ENCODE measurements at places on chromosomes 3 and 15.

- no peak for DNase-seq
Measured at GRCh38 chr3:146259880-146260589, 9.1 kb upstream of the PLSCR4 start.

GRCh38 chr3:189172668-189173419 lies 1.1 kb downstream of the TPRG1 start:
- DNase-seq, result peak; percentile 28

- no peak for DNase-seq
Measured at GRCh38 chr15:98824595-98824994, 176.3 kb downstream of the IGF1R start.

GRCh38 chr3:171044384-171044783 lies 17.9 kb upstream of the SLC2A2 start:
- DNase-seq, result no peak

DNA sequence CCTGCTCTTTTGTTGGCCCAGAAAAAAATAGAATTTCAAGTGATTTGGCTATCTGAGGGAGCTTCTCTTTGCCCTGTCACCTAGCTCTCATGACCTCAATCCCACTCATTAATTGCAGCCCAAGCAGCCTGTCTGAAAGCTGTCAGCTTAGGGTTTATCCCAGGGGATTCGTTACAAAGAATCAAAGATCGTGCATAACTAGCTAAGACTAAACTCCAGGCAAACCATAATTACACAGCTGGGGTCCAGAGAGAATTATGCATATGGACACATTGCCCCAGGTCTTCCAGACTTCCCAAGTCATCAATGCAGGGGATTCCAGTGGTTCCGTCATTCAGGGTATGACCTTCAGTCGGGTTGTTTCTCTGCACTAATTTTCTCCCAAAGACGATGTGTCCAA lies 91.6 kb upstream of the CBLB start:
- no peak for DNase-seq

DNA sequence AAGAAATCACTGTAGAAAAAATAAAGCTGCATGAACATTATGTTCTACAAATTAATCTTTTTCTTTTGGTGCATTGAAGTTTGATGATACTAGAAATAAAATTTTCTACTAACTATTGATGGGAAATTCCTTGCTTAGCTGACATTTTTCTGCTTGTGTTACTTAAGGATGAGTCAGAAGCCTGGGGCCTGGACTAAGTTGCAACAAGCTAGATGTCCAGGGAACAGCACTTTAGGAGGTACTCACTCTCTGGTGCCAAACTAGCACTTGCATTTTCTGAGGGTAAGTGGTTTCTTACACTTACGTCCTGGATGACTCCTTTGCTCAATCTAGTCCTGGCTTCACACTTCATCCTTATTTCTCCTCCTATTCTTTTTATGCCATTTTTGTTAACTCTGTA lies 945.1 kb downstream of the IGSF11 start:
- DNase-seq, result no peak

DNA sequence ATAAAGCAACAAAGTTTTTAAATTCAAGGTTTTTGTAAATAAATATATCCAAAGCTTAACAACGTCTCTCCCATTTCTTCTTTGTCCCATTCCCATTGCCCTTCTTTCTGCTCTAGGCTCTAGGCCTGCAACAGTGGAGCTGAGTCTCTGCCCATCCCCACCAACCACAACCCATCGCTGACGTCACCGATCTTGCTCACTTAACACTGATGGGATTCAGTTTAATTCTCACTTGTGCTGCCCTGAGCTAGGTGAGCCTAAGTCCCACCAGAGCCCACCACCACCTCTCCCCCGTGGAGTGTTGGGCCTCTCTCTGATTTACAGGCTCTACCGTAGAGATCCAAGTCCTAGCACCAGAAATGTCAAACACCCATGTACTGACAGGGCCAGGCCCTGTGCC lies 61.3 kb upstream of the RAB6B start:
- no peak for DNase-seq

GRCh38 chr15:88644741-88645140 lies 5.9 kb downstream of the ISG20 start:
- DNase-seq, result peak; percentile 3

DNA sequence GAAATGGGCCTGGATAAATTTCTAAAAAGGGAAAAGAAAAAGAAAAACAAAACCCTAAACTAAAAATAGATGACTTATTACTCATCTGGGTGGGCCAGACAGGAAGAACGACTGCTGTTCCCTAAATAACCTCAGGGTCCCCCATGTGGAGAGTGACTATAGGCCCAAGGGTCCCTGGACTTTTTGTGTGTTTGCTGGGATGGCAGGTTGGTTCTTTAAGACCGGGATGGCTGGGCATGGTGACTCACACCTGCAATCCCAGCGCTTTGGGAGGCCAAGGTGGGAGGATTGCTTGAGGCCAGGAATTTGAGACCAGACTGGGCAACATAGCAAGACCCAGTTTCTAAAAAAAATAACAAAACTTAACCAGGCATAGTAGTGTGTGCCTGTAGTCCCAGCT lies 43.8 kb upstream of the TRA2B start:
- DNase-seq, result no peak

GRCh38 chr3:160140756-160141155 lies 84.5 kb upstream of the C3orf80 start:
- peak; percentile 53 for DNase-seq

DNA sequence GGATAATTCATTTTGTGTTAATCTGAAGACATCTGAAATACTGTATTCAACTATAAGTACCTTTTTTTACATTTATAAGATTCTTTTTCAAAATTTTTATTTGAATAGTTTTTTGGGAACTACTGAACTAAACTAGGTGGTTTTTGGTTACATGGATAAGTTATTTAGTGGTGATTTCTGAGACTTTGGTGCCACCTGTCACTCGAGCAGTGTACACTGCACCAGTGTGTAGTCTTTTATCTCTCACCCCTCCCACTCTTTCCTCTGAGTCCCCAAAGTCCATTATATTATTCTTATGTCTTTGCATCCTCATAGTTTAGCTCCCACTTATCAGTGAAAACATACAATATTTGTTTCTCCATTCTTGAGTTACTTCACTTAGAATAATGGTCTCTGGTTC lies 57.6 kb downstream of the CD86 start:
- DNase-seq, result no peak

- no peak for DNase-seq
Measured at GRCh38 chr15:49423021-49423420, at the start of gene FGF7. FGF7 (plus strand) TSS chr15:49423242; CDS start chr15:49424298, 1,056 bp downstream.

DNA sequence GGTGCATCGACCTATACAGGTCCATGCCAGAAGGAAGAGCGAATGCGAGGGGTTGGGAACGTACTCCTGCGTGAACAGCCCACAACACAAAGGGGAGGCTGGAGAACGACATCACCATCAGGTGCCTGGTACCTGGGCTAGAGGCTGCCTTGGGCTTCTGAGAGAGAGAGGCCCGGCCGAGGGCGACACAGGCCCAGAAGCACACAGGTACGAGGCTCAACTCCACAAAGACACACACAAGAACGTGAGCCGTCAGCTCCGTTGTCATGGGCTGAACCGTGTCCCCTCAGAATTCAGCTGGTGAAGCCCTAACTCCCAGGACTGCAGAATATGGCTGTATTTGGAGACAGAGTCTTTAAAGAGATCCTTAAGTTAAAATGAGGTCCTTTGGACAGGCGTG lies 134.3 kb downstream of the ATP10A start:
- DNase-seq, result no peak

- no peak for DNase-seq
Measured at GRCh38 chr3:50608278-50608677, 3.3 kb downstream of the CISH start.

- DNase-seq, result no peak
Measured at GRCh38 chr15:74613089-74613952, 2.3 kb upstream of the CLK3 start.

GRCh38 chr15:100612539-100612938 lies 10.2 kb downstream of the ASB7 start:
- DNase-seq, result no peak

GRCh38 chr3:139716908-139717485 lies 39.2 kb upstream of the NMNAT3 start:
- no peak for DNase-seq

DNA sequence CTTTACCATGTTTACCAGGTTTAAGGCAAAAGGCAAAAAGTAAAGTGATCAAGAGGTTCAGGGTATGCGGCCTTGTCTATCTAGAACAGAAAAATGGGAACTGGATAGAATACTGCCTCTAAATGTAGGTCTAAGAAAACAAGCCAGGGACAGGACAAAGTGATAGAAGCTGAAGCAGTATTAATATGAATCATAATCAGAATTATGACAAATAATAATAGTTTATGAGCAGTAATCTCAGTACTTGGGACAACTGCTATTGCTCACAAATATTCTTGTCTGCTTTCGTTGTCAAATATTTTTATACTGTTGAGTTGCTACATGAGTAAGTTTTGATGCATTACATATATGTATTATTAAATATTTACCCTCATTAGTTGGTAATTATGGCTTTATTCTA lies 356.9 kb upstream of the RBMS3 start:
- DNase-seq, result no peak

DNA sequence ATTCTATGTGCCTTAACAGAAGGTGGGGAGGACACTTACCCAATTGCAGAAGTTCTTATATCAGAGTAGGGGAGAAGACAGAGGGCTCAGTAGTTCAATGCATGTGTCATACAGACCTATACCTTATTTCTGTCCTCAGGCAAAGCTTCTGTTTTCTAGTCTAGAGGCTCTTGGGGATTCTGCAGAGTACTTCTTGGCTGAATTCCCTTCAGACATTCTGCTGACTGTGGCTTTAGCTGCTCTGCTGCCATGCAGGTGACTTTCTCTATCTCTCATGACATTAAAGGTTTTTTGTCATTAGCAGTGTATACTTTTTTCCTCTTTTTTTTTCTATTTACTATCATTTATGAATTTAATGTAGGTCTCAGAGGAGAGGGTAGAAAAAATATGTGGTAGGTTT lies 172.8 kb upstream of the PLSCR5 start:
- DNase-seq, result no peak

DNA sequence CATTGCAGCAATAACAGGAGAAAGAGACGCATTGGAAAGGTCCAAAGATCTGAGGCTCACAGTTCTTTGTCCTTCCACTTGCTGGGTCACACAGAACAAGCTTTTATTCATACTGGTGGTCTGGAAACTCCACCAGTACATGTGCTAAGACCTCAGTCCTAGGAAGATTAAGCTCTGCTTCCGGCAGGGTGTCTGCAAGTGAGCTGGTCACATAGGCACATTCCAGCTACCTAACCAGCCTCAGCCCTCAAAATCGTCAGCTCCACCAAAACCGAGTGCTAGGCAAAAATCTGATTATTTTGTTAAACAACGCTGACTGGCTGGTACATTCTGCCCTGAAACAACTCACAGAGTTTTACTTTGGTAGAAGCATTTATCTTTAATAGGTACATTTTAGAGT lies 2.2 kb downstream of the ZBED2 start:
- no peak for DNase-seq

DNA sequence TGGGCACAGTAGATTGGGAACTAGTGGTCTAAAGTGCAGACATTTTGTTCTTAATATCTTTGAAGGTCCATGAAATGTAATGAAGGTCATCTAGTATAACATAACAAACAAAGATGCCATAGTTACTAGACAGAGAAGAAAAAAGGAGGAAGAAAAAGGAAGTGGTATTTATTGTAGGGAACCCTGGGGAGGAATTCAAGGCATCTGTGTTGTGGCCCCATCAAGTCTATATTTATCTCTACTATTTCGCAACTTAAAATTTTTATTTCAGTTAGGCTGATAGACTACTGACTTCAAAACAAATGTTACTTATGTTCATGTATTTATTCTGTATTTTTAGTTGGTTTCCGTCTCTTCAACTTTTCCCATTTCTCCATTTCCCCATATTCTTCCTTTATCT lies 48.9 kb upstream of the ZDHHC23 start:
- no peak for DNase-seq

DNA sequence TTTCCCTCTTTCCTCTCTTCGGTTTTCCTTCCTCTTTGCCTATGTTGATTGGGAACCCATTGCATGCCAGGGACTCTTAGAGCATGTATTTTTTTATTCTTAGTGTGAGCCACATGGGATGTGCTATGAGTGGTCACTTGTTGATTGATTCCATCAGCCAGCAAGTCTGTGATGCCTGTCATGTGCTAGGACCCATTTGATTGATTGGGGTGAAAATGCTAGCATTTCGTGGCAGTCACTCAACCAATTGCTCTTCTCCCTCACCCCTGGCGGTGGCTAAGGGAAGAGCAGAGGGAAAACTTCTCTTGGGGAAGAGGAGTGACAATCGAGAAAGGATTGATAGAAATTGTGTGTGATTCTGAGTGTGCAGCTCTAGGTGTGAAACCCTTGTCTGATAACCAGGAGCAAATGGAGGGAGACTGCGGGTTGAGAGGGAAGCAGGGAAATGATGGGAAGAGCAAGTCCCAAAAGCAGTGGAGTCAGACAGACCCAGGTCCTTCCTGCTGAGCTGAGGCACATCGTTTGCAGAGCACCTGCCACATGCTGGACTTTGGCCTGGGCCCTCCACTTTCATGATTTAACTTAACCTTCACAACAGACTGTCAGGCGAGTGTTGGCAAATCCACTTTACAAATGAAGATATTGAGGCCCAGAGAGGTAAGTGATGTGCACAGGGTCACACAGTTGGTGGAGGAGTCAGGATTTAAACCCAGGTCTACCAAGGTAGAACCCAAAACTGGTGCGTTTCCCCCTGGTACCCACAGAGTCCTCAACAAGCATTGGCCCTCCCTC lies 40.0 kb downstream of the SLC6A11 start:
- no peak for DNase-seq

DNA sequence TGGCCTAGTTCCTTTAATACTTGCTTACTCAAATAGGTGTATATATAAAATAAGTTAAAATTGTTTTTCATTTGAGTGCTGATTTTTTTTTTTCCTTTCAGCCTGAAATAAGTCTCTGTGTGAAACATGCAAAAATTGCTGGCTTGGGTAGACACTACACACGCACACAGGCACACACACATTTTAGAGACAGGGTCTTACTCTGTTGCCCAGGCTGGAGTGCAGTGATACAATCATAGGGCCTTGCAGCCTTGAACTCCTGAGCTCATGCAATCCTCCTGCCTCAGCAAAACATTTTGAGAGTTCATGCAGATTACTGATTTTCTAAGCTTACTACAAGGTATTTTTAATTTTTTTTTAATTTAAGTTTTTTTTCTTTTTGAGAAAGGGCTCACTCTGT lies 12.7 kb upstream of the RFC4 start:
- no peak for DNase-seq

- no peak for DNase-seq
Measured at GRCh38 chr15:63946524-63947065, 99.7 kb downstream of the DAPK2 start.

- DNase-seq, result no peak
Measured at GRCh38 chr3:42702066-42702951, at the start of gene HHATL. HHATL (minus strand) TSS chr3:42702798; CDS start chr3:42700826, 1,972 bp downstream.

DNA sequence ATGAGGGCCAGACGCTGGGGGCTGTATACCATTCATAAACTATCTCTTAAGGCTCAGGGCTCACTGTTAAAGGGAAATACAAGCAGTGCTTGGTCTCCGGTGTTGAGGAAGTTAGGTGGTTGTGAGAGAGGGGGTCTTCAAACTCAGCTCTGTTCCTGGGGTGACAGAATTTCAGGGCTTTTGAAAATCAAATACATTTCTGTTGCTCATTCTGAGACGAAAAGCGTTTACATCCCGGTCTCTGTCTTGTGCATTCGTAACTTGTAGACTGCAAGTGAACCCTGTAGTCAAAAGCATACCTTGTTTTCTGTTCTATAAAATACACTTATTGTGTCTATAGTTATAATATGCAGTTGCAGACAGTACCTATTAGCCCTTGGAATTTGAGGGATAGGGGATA lies 1.7 kb downstream of the SLCO3A1 start:
- no peak for DNase-seq

GRCh38 chr3:106827515-106828213 lies 549.6 kb upstream of the CCDC54 start:
- no peak for DNase-seq

- DNase-seq, result no peak
Measured at GRCh38 chr15:84658788-84659411, 901 bp upstream of the NMB start.
